Amniotic epithelial cell (primary cell): ENCODE measurements at places on chromosomes 4 and X.

- DNase-seq = peak; percentile 77
These were observed 152.0 kb upstream of the FTHL17 start for GRCh38 chrX:31223817-31224216.

- no peak for DNase-seq
These were observed 2.3 kb downstream of the MAGEB16 start for GRCh38 chrX:35800474-35800873.

- DNase-seq = no peak
These were observed 18.3 kb upstream of the DUSP9 start for GRCh38 chrX:153628665-153629064.

GRCh38 chr4:24805067-24805466, 9.7 kb downstream of the SOD3 start:
- no peak for DNase-seq

GRCh38 chrX:131840799-131841495, 182.2 kb upstream of the STK26 start:
- DNase-seq = no peak

DNA sequence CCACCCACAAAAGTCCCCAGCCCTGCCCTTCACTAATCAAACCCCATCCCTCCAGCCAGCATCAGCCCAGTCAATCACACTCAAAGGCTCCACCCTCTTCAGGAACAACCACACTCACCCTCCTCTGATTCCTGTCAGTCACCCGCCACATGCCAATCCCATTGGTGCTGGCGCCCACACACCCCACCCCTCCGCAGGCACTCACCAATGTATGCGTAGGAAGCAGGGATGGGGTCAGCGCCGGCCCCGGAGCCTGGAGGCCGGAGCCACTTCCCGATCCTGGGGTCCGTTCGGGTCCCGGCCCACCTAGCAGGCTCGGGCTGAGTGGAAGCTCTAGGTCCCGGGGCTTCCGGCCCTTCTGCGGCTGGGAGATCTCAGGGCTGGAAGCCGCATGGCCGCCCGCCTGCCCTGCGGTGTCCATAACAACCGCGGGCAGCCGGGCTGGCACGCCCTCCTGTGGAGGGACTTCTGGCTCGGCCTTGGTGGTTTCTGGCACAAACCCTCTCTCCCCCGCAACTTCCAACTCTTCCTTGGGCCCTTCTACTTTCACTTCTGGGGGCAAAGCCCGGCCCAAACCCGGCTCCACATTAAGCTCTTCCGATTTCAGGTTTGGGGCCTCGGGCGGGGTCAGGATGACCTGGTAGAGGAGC, 7.9 kb upstream of the CFP start:
- peak; percentile 81 for DNase-seq

DNA sequence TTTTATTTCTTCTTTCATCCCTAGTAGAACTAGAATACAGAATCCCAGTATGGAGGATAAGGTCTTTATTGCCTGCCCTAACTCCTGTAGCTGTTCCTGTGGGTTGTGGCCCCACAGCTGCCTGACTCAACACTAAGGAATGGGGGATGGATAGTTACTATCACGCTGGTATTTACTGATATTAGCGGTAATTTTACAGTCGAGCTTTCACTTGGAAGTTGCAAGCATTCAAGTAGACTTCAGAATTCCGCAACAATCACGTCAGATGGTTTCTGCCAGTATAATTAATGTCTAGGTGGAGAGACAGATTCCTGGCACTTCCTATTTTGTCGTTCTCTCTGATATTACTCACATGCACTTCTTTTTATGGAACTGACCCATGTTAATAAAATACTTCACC, 489.8 kb downstream of the PABPC4L start:
- peak; percentile 58 for DNase-seq

GRCh38 chr4:11632025-11632424, 203.3 kb upstream of the HS3ST1 start:
- no peak for DNase-seq

GRCh38 chrX:17453788-17454187, 78.8 kb downstream of the NHS start:
- DNase-seq = no peak

- no peak for DNase-seq
These were observed 113.2 kb downstream of the MFAP3L start for GRCh38 chr4:169912996-169913395.

GRCh38 chr4:168857546-168858314, 152.3 kb downstream of the CBR4 start:
- DNase-seq = peak; percentile 54

DNA sequence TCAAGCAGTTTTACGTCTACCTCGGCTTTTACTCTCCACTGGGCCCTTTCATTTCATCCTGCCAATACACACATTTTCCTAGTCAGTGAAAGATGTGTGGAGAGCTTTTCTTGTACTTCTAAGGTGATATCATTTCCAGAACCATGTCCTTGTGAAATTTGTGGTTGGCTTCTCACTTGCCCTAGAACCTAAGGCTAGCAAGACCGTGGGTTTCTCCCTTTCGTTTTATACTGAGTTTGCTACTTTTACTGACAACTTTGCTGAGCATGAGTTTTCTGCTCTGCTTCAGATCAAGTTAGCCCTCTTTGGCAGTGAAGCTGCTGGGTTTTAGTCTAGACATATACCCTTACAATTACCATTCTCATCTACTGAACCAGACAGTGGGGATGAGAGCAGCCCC, 95.7 kb upstream of the FRMPD4 start:
- DNase-seq = no peak

DNA sequence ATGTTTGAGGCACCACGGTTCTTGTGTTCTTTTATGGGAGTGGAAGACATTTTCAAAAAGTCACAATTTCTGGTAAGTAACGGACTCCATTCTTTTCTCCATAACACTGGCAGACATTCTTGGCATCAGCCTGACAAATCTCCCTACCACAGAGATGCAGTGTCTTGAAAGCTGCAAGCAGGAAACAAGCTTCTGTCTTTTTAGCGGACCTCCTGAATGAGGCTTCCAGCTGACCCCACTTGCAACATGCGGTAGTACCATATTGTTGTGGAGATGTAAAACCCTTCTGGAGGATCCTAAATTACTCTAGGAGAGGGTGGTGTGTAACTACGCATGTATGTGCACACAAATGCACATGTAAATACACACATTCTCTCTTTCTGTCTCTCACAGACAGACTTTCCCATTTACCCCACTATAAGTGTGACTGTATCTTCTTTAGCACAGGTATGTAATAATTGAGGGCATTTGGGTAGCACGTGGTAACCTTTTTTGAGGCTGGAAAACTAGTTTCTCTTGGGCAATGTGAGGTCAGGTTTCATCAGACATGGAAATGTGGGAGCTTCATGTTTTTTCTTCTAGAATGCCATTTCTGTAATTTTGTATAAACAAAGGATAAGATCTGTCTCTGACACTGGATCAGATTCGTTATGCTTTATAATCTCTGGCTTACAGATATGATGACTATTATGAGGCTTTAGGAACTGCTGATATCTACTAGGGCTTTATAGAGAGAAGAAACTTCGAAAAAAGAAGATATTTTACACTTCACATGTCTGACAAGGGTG, 130.1 kb downstream of the MGST2 start:
- DNase-seq = peak; percentile 81

DNA sequence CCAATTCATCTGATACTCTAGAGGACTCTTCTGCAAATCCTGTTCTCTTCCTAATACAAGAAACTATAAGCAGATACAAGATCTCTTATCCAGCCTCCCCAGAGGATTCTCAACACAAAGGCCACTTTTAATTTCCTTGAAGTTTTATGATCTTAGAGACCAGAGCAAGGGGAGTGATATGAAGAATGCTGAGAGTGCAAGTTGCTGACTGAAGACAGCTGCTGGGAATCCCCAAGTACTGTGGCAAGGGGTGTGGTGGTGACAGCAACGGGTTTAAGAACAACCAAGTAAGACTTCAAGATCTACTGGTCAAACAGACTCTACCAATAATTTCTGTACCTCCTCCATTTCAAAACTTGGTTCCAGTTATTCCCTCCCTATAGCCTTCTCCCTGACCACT, 7.0 kb downstream of the AMMECR1 start:
- DNase-seq = no peak

DNA sequence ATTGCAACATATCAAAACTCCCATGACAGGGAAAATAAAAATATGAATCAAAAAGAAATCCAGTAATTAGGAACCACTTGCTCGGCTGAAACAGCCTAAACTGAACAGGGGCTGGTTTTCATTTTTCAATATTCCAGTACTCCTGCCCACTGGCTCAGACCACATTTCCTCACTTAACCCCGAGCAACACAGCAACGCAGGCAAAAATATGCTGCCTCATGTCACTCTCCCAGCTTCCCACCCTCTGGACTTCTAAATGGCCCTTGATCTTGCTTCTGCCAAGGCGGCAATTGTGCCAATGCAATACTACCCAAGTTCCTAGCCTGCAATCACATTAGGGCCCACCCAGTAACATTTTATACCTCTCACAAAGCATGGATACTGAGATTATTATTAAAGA, 30.6 kb downstream of the USP46 start:
- DNase-seq = no peak

DNA sequence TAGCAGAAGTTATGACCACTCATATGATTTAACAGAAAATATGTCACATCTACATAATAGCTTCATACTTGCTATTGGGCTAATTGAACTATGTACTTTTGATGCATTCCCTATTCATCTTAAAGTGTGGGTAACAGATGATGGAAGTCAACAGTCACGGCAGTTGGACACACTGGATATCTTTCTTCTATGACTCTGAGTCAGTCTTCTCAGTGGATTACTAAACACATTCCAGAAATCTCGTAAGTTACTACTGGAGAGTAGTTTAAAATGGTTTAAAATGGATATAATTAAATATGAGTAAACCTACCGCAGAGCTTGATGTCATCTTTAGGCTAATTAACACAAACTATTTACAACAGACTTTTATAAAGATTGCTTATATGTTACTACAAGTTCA, 30.1 kb upstream of the CFAP299 start:
- DNase-seq = peak; percentile 41

- no peak for DNase-seq
These were observed 62.5 kb downstream of the NPY1R start for GRCh38 chr4:163269869-163270268.

- peak; percentile 15 for DNase-seq
These were observed 24.8 kb upstream of the ACSL1 start for GRCh38 chr4:184850431-184851199.

DNA sequence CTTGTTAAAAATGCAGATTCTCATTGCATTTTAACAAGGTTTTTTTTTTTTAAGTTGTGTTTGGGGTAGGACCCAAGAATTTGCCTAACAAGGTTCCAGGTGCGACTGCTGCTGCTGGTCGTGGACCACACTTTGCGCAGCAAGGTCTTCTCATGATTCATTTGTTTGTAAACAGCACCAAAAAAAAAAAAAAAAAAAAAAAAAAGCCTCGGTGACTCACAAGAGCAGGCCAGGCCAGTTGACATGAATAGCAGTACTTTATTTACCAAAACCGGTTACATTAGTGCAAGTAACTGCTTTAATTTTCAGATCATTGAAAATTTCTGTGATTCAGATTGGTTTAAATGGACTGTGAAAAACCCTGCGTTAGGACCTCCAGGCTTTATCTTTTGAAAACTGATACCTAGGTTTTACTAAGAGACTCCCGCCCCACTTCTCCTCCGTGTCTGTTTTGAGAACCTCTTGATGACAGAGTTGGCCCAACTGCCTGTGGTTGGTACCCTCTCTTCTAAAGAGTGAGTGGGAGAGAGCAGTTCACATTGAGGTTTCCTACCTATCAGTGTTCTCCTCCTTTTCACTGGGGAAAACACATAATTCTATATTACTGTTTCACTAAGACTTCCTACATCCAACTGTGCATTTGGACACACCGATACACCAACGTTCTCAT, 86.2 kb downstream of the PHEX start:
- DNase-seq = peak; percentile 13

DNA sequence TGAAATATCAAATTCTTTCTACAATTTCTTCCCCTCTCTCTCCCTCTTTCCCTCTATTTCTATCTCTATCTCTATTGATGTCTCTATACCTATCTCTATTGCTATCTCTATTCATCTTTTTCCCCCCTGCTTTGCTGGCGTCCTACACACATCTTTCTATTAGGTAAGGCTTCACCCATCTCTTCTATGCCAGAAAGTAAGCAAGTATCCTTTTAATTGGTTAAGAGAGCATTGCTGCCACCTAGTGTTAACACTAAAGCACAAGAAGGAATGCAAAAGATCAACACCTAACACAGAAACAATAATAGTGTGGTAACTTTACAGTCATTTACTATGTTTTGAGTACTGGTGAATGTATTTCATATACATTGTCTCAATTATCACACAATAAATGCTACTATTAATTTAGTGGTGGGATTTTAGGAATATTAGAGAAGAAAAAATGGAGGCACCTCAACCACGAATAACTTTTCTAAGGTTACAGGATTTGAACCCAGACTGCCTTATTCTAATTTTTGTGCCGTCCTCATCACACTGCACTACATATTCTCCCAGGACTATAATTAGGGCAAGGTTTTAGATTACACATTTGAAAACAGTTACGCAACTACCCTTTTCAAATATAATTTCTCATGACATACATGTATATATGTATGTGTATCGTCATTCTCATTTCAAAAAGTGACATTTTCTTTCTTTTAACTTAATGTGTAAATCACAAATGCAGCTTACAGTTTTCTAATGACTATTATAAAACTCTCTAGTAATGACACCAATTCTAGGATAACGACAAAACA, 3.7 kb upstream of the C4orf36 start:
- peak; percentile 72 for DNase-seq

- DNase-seq = no peak
These were observed 1.3 kb upstream of the NYX start for GRCh38 chrX:41445781-41446358.

- DNase-seq = peak; percentile 8
These were observed 8.0 kb downstream of the NIPAL1 start for GRCh38 chr4:48024522-48024921.

DNA sequence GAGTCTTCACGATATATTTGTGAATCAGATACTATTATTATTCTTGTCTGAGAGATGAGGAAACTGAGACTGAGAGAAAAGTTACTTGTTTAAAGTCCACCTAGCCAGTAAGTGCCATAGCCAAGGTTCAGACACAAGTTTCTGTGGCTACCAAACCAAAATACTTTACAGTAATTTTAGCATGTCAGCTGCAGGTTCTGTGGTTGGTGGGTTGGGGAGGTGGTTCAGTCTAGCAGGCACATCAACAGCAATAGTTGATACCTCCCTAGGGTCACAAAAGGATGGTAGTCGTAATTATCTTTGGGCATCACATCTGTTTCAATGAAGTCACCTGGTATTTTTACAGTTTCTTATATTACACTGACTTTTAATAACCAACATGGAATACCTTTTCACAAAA, 35.6 kb upstream of the EDA2R start:
- no peak for DNase-seq

- no peak for DNase-seq
These were observed 102.4 kb downstream of the SLIT2 start for GRCh38 chr4:20354120-20354519.

GRCh38 chrX:20067709-20068561, 48.8 kb downstream of the MAP7D2 start:
- DNase-seq = peak; percentile 81

- DNase-seq = no peak
These were observed 472.5 kb downstream of the STPG2 start for GRCh38 chr4:97670703-97671269.
